Occipital lobe (tissue), 3 donors: ENCODE measurements at places on chromosomes 13 and 19. TPM values are rescaled to one million over a fixed set of nuclear protein-coding genes. Genes with fewer than 3 reads are reported as not detected.
A peak's percentile ranks its signal among the peaks of the same experiment; 100 is the strongest.

DNA sequence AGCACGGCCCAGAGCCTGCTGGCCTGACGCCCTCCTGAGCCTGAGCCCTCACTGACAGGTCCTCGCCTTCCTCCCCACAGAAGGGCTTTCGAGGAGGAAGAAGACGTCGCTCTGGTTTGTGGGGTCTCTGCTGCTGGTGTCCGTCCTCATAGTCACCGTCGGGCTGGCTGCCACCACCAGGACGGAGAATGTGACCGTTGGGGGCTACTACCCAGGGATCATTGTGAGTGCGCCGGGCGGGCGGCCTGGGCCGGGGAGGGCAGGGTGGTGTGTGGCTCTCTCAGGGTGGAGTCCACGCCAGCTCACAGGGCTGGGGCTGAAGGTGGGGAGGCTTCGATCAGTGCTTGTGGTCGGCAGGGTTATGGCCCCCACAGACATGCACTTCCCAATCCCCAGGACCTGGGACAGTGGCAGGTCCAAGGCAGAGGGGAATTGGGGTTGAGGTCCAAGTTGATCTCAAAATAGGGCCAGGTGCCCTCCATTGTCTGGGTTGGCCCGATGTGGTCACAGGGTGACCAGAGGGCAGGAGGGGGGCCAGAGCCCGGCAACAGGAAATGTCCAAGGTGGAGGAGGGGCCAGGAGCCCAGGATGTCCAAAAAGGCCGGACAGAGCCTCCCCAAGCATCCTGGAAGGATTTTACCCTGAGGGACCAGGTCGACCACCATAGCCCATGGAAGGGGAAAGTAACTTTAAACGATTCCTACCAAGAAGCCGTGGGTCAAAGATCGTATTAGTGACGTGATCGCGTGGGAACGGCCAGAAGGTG, 7.2 kb downstream of the TMEM255B start:
- no peak for DNase-seq

- DNase-seq, result no peak
These were observed 548.8 kb downstream of the FGF9 start for GRCh38 chr13:22219709-22220108.

GIPC3 gene
- total RNA-seq, result not detected

- no peak for DNase-seq
These were observed 33.8 kb upstream of the SGCG start for GRCh38 chr13:23146811-23147625.

- DNase-seq, result peak; percentile 83
These were observed at the start of gene LSM14A for GRCh38 chr19:34171877-34172660. TSS of gene LSM14A (plus strand) at chr19:34172504. CDS start at chr19:34172643, 139 bp downstream.

DNA sequence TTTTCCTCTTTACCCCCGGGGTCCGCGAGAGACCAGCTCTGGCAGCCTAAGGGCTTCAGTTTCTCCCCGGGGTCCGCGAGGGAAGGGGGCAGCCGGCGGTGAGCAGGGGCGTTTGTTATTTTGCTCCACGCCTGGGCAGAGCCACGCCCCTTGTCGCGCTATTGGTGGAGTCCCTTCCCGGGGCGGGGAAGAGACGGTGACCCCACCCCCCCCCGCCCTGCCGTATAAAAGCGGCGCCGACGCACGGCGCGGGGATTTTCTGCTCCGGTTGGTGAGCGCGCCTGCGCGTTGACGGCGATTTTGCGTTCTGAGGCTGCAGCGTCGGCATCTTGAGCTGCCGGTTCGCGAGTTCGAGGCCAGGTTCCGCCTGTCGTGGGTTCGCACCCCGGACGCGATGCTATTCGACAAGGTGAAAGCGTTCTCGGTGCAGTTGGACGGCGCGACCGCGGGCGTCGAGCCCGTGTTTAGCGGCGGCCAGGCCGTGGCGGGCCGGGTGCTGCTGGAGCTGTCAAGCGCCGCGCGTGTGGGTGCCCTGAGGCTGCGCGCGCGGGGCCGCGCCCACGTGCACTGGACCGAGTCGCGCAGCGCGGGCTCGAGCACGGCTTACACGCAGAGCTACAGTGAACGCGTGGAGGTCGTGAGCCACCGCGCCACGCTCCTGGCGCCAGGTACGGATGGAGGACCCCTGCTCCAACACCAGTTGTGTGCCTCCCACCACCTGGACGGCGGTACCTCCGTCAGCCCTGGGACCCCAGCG, at the start of gene ARRDC2:
Gene ARRDC2 (plus strand): TSS at position 254 of the 757 bp plus-strand sequence. CDS start 141 bp downstream, at position 395.
- peak; percentile 88 for DNase-seq

GRCh38 chr19:8391198-8392016, 1.2 kb downstream of the RAB11B start:
- DNase-seq, result no peak
